Transverse colon (tissue), 4 donors: ENCODE measurements at places on chromosomes 7 and 10.

- no peak for DNase-seq
- no peak overlapping the region for H3K27ac ChIP-seq
- H3K4me3 ChIP-seq: no peak overlapping the region
- H3K4me1 ChIP-seq: no peaks in the 10 kb centered on the region
Measured at GRCh38 chr7:10268034-10268433, 705.6 kb upstream of the PHF14 start.

GRCh38 chr7:86785641-86786040 is 141.9 kb downstream of the GRM3 start:
- no peaks in the 10 kb centered on the region for H3K27me3 ChIP-seq
- no peaks in the 10 kb centered on the region for H3K36me3 ChIP-seq
- H3K4me1 ChIP-seq: no peaks in the 10 kb centered on the region
- DNase-seq: no peak
- no peak overlapping the region for H3K27ac ChIP-seq

GRCh38 chr7:149879766-149880637 is 6.2 kb downstream of the ATP6V0E2 start:
- no peak overlapping the region for H3K27ac ChIP-seq
- H3K27me3 ChIP-seq: no peaks in the 10 kb centered on the region
- H3K4me1 ChIP-seq: peaks cover 24% of the 10 kb centered on the region
- H3K4me3 ChIP-seq: no peak overlapping the region
- H3K36me3 ChIP-seq: no peaks in the 10 kb centered on the region
- no peak for DNase-seq

- H3K4me1 ChIP-seq: no peaks in the 10 kb centered on the region
- no peaks in the 10 kb centered on the region for H3K27me3 ChIP-seq
- DNase-seq: no peak
- no peak overlapping the region for H3K27ac ChIP-seq
Measured at GRCh38 chr10:90062786-90063185, 361.4 kb downstream of the KIF20B start.

DNA sequence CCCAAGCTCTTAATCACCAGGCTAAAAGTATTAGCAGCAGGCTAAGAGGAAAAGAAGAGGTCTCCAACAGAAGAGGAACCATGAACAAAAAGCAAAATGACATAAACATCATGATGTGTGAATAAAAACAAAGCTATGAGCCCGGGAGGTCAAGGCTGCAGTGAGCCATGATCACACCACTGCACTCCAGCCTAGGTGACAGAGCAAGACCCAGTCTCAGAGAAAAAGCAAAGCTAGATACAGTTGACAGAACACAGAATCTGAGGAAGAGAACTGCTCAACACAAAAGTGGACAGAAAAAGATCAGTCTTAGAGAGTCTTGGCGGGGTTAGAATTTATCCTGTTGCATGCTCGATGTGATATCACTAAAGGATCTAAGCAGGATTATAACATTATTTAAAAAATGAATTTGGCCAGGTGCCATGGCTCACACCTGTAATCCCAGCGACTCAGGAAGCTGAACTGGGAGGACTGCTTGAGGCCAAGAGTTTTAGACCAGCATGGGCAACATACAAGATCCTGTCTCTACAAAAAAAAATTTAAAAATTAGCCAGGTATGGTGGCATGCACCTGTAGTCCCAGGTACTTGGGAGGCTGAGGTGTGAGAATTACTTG is 37.5 kb downstream of the NT5C2 start:
- no peak overlapping the region for H3K4me3 ChIP-seq
- H3K27me3 ChIP-seq: no peaks in the 10 kb centered on the region
- no peaks in the 10 kb centered on the region for H3K36me3 ChIP-seq
- H3K27ac ChIP-seq: no peak overlapping the region
- no peak for DNase-seq

GRCh38 chr10:90925079-90926029 is 4.5 kb upstream of the ANKRD1 start:
- H3K27ac ChIP-seq: no peak overlapping the region
- H3K27me3 ChIP-seq: peaks cover 7% of the 10 kb centered on the region
- H3K4me3 ChIP-seq: no peak overlapping the region

DNA sequence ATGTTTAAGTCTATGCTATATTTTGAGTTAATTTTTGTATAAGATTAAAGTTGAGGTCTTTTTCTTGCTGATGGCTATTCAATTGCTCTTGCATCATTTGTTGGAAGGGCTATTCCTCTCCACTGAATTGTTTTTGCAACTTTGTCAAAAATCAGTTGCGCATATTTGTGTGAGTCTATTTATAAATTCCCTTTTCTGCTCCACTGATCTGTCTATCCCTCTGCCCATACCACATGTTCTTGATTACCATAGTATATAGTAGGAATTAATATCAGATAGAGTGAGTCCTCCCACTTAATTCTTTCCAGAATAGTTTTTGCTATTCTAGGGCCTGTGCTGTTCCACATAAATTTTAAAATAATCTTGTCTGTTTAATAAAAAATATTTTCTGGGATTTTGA is 152.4 kb upstream of the ADCY1 start:
- no peaks in the 10 kb centered on the region for H3K27me3 ChIP-seq
- H3K27ac ChIP-seq: no peak overlapping the region
- DNase-seq: no peak
- no peak overlapping the region for H3K4me3 ChIP-seq
- H3K4me1 ChIP-seq: no peaks in the 10 kb centered on the region

GRCh38 chr10:43200538-43201390 is 62.5 kb downstream of the CSGALNACT2 start:
- no peak overlapping the region for H3K27ac ChIP-seq
- no peak for DNase-seq
- H3K4me1 ChIP-seq: peaks cover 7% of the 10 kb centered on the region
- no peak overlapping the region for H3K4me3 ChIP-seq
- no peaks in the 10 kb centered on the region for H3K27me3 ChIP-seq
- H3K36me3 ChIP-seq: no peaks in the 10 kb centered on the region

GRCh38 chr10:101018600-101019439 is 12.1 kb downstream of the PDZD7 start:
- no peak overlapping the region for H3K4me3 ChIP-seq
- H3K36me3 ChIP-seq: no peaks in the 10 kb centered on the region
- no peak overlapping the region for H3K27ac ChIP-seq
- H3K27me3 ChIP-seq: peaks cover 27% of the 10 kb centered on the region
- H3K4me1 ChIP-seq: peaks cover 13% of the 10 kb centered on the region

DNA sequence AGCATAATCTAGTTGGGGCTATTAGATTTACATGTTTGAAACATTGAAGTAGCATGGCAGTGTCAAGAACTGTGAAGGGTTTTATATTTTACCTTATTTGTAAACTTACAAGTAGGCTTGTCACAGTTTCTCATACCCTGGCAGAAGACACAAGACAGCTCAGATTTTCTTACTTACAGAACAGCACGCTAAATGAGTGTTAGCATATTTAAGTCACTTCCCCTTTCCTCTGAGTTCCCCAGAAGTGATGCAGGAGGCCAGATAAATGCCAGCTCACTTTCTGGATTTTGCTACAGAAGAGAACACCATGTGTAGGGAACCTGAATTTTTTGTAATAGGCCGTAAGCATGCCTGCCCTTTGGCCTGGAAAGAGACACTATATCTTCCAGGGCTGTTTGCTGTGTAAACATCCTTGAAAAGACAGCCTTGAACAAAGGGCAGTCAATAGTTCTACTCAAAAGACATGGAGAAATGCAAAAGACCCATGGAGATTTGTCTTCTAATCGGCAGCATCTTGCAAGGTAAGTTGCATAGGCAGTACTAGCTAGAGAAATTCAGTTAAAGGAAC is 279.1 kb downstream of the PHF14 start:
- no peaks in the 10 kb centered on the region for H3K4me1 ChIP-seq
- no peak for DNase-seq
- no peak overlapping the region for H3K27ac ChIP-seq
- H3K4me3 ChIP-seq: no peak overlapping the region

GRCh38 chr7:91055219-91055618 is 209.0 kb upstream of the FZD1 start:
- no peak for DNase-seq
- no peaks in the 10 kb centered on the region for H3K4me1 ChIP-seq
- no peak overlapping the region for H3K27ac ChIP-seq

DNA sequence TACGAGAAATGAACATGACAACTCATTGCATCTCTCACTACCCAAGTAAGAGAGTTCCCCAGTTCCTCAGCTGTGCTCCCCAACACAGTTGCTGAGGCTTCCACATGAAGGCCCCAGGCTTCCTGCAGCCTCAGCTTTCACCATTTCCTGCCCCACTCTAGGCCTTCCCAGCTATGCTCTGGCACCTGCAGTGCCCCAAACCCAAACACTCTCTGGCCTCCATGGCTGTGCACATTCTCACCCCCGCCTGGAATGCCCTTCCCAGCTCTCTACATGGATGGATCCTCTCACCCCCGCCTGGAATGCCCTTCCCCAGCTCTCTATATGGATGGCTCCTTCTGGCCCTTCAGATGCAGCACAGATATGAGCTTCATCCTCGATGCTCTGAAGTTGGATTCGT is 61.3 kb downstream of the KIAA1549 start:
- no peaks in the 10 kb centered on the region for H3K36me3 ChIP-seq
- DNase-seq: no peak
- H3K27ac ChIP-seq: no peak overlapping the region
- H3K27me3 ChIP-seq: no peaks in the 10 kb centered on the region

DNA sequence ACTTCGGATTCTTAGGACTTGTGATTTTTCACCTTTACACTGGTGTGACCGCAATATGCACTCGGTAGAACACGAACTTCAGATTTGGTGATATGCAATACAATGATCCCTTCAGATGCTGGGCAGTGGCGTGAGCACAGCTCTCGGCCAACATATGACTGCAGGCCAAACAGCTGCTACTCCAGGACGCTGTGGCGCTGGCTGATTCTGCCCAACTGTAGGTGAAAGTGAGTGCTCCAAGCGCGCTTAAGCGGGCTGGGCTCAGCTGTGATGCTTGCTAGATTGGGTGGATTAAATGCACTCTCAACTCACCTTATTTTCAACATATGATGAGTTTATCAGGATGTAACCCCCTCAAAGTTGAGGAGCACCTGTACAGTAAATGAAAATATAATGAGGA is 137.6 kb upstream of the RET start:
- H3K4me1 ChIP-seq: no peaks in the 10 kb centered on the region
- peaks cover 6% of the 10 kb centered on the region for H3K27me3 ChIP-seq
- no peak for DNase-seq
- no peaks in the 10 kb centered on the region for H3K36me3 ChIP-seq
- no peak overlapping the region for H3K4me3 ChIP-seq

DNA sequence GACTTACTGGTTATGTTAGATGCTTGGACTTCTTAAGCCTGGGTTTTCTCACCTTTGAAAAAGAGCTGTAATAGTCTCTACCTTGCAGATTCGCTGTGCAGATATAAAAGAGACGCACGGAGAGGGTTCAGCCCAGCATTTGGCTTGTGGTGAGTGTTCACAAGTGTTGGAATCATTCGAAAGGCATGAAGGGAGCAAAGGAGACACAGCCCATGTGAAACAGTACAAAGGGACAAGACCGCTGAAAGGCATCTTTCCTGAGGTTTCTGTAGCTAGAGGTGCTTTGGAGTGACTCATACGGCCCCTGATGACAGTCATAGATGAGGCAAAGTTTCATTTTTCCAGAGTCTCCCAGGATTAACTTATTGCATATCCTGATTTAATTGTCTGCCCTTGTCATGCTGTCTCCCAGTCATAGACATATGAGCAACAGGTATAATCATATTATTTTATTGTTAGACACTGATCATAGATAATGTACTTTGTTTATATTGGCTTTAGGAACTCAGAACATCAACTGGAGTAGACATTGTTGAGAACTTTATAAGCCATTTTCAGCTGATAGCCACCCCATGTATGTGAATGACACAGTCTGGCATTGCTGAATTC is 171.1 kb downstream of the ADRA2A start:
- H3K4me3 ChIP-seq: no peak overlapping the region
- H3K27me3 ChIP-seq: no peaks in the 10 kb centered on the region
- no peak overlapping the region for H3K27ac ChIP-seq
- no peaks in the 10 kb centered on the region for H3K4me1 ChIP-seq

DNA sequence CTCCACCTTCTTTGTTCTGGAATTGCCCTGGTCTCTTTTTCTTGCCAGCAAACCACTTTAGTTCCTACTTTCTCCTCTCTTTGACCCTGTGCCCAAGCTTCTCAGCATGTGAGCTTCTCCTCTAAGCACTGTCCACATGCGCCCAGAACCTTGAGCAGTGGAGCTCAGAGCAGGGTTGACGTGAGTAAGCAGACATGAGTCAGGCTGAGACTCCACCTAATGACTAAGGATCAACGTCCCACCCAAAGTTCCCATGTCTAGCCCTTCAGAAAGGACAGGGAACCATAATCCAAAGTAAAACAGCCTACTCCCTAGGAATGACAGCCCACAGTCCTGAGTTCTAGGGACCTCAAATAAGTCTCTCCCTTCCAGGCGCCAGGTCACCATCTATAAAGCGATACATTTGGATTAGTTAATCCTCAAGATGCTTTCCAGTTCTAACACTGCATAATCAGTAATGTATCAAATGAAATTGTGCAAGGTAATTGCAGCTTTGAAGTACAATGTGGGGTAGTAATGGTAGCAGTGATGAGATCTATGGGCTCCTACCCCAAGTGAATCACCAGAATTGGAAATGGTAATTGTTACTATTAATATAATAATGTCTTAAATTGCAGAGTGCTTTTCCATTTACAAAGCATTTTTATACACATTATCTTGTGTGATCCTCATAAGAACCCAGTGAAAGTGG is 44.5 kb downstream of the KCNMA1 start:
- H3K4me1 ChIP-seq: peaks cover 8% of the 10 kb centered on the region
- H3K27me3 ChIP-seq: no peaks in the 10 kb centered on the region
- H3K36me3 ChIP-seq: no peaks in the 10 kb centered on the region
- no peak overlapping the region for H3K4me3 ChIP-seq

- no peak for DNase-seq
- H3K36me3 ChIP-seq: no peaks in the 10 kb centered on the region
- H3K27ac ChIP-seq: no peak overlapping the region
- no peak overlapping the region for H3K4me3 ChIP-seq
Measured at GRCh38 chr10:129755621-129756020, 208.5 kb downstream of the EBF3 start.

DNA sequence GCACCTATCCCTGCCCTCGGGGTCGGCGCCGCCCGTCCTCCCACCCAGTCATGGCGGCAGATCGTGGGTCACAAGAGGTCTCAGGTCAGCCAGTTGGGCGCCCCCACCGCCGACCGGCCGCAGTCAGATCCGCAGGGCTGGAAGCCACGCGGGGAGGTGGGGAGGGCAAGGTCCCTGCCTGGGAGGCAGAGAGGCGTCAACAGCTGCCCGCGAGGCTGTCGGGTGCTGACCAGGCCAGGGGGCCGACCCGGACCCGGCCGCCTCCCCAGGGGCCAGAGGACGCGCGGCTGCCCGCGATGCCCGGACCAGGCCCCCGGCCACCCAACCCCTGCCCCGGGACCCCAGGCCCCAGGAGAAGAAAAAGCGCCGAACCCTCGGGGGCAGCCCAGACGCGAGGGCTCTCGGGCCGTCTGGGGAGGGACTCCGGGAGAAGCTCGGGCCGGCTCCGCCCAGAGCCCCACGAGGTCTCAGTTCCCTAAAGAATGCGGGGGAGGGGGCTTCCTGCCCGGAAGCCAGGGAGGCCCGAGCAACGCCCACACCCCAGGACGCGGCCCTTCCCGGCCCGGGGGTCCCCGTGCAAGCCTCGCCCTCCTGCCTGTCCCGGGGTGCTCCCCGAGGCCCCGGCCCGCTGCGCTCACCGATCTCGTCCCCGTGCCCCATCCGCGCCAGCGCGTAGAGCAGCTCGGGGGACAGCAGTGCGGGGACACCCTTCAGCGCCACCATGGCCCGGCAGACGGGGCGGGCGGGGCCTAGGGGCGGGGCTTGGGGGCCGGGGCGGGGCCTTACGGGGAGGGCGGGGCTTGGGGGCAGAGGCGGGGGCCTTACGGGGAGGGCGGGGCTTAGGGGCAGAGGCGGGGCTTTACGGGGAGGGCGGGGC is at the start of gene FUOM:
FUOM (minus strand) TSS at position 735 of the 877 bp plus-strand sequence; CDS start at position 723, 12 bp downstream.
- H3K4me1 ChIP-seq: peaks cover 27% of the 10 kb centered on the region
- H3K27ac ChIP-seq: peak within 1 kb of the TSS; percentile 80
- DNase-seq: peak; percentile 58
- H3K27me3 ChIP-seq: no peaks in the 10 kb centered on the region
- H3K4me3 ChIP-seq: peak within 1 kb of the TSS; percentile 67
